ENCODE measurements at places on chromosomes 5 and 9.

DNA sequence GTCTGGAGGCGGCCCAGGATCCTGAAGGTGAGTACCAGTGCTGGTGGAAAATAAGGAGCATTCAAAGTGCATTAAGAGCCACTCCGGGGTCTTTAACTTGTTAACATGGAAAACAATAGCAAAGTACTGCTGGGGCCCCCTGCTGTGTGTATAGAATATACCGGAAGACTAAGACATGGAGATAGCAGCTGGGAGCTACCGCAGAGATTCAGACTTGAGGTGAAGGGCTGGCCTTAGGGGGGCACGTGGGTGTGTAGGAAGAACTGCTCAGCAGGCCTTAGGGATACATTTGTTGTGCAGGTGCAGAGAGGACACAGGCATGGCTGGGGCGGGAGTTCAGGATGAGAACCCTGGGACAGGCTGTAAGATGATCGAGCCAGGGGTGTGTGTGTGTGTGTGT, 1.2 kb upstream of the DMRT1 start:
- no peak for ATAC-seq

- ATAC-seq, result no peak
Observed at GRCh38 chr5:134492568-134492967, 32.9 kb upstream of the JADE2 start.

DNA sequence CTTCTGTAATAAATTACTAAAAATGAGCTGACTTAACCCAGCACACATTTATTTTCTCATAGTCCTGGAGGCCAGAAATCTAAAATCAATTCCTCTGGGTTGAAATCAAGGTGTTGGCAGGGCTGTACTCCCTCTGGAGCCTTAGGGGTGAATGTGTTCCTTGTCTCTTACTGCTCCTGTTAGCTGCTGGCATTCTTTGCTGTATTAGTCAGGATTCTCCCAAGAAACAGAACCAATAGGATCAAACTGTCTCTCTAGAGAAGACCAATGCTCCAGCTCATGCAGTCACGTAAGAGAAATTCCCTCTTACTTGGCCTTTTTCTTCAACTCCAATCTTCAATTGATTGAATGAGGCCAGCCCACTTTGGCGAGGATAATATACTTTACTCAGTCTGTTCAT, 15.3 kb upstream of the CD180 start:
- ATAC-seq, result no peak

DNA sequence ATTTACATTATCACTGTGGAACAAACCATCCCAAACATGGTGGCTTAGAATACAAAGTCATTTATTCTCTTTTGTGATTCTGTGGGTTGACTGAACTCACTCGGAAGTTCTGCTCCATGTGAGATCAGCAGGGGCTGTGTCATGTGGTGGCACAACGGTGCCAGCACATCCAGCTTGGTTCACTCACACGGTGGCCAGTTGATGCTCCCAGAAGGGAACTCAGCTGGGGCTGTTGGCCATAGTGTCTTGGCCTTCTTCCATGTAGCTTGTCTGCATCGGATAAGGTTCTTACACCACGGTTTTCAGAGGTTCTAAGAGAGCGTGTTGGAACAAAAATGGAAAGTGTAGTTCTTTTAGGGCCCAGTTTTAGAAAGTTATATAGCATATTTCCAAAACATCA, 312.7 kb downstream of the DMRT2 start:
- no peak for ATAC-seq

DNA sequence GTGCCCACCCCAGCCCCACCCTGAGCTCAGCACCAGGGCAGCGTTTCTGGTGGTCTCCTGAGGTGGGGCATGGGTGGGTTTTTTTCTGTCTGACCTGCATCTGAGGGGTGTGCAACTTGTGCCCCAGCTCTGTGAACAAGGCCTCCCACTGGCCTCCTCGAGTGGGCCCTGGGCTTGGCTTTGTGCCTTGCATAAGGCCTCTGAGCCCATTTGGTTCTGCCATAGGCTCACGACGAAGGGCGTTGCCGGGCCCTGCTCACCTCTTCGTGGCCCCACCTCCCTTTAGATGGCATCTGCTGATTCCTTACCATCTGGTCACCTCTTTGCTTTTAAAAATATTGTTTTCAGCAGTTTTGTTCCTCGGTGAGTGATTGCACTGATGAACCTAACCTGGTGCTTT, 127.1 kb upstream of the COL5A1 start:
- no peak for ATAC-seq

DNA sequence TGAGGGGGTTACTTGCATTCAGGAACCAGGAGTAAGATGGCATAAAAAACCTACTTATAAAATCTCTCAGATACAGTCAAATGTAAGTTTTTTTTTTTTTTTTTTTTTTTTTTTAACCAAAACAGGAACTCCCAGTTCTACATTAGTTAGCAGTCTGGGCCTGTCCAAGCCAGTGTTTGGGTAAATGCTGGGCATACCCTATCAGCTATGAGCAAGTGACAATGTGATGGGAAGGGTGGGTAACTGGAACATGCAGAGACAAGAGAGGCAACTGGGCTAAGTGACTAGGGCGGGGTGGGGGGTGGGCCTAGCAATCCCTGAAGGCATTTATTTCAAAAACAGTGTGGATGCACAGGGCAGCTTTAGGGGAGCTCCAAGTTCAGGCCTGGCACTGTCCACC, 2.3 kb downstream of the NMRK1 start:
- ATAC-seq, result peak; percentile 58

GRCh38 chr5:146993876-146994530, 115.4 kb upstream of the PPP2R2B start:
- ATAC-seq, result no peak

- no peak for ATAC-seq
Observed at GRCh38 chr9:15248081-15248480, 58.9 kb downstream of the TTC39B start.

DNA sequence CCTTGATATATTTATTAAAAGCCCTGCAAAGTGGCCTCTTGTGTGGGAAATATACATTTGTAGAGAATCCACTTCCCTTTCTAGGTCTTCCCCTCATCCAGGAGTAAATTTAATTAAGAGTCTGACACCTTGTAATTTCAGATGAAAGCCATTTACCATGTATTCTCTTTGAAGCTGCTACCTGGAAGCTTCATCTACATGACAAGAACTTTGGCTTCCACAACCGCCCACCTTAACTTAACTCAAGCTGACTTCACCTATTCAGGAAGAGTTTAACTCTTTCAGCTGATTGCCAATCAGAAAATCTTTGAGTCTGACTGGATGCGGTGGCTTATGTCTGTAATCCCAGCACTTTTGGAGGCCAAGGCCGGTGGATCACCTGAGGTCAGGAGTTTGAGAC, 899.9 kb downstream of the TAF11L14 start:
- ATAC-seq, result no peak

DNA sequence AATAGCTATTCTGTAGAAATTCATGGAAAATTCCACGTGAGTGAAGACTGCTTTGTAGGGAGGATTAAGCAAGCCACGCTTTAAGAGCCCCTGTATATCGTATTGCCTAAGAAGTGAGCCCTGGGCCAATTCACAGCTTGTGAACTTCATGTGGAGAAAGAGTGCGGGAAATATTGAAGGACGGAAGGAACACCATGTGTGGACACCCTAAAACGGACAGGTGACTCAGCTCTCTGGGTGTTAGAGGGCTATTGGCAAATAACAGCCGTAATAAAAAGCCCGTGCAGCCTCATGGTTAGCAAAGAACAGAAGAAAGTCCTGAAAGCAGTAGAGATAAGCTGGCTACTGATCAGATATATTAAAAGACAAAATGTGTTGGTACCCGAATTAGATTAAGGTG, 26.4 kb downstream of the ZNF366 start:
- no peak for ATAC-seq

GRCh38 chr5:143186623-143187022, 216.9 kb downstream of the NR3C1 start:
- no peak for ATAC-seq
